ENCODE measurements at places on chromosomes 11 and 22. TPM values are rescaled to one million over a fixed set of nuclear protein-coding genes. Genes with fewer than 3 reads are reported as not detected.

DNA sequence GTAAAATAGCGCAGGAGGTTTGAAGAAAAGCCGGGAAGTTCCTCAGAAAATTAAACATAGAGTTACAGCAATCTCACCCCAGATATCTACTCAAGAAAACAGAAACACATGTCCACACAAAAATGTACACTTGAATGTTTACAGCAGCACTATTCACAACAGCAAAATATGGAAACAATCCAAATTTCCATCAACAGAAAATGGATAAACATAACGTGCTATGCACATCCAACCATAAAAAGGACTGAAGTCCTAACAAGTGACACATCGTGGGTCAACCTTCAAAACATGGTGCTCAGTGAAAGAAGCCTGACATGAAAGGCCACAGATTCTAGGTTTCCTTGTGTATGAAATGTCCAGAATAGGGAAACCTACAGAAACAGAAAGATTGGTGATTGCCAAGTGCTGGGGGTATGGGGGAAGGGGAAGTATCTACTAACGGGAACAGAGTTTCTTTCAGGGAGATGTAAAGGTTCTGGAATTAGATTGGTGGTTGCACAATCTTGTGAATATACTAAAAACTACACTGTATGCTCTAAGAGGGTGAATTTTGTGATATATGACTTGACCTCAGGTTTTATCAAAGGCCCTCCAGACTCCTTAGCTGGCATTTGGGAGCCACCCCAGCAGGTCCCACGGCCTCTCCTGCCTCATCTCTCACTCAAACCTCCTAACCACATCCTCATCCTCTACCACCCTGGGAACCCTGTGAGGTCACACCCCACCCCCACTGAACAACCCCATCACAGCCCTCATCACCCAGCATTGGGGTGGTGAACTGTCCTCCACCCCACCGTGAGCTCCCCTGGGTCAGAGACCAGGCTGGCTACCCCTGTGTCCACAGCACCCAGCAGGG is 69.2 kb upstream of the PRR5 start:
- no peaks in the 10 kb centered on the region for H3K27me3 ChIP-seq
- no peaks in the 10 kb centered on the region for H3K36me3 ChIP-seq
- no peaks in the 10 kb centered on the region for H3K4me1 ChIP-seq
- no peak overlapping the region for H3K4me3 ChIP-seq
- DNase-seq, result no peak
- no peak overlapping the region for H3K27ac ChIP-seq

GRCh38 chr11:76644591-76644990 is 26.0 kb downstream of the LRRC32 start:
- DNase-seq, result no peak
- no peak overlapping the region for H3K4me3 ChIP-seq
- H3K27ac ChIP-seq, result no peak overlapping the region
- peaks cover 14% of the 10 kb centered on the region for H3K4me1 ChIP-seq
- H3K36me3 ChIP-seq, result no peaks in the 10 kb centered on the region

DNA sequence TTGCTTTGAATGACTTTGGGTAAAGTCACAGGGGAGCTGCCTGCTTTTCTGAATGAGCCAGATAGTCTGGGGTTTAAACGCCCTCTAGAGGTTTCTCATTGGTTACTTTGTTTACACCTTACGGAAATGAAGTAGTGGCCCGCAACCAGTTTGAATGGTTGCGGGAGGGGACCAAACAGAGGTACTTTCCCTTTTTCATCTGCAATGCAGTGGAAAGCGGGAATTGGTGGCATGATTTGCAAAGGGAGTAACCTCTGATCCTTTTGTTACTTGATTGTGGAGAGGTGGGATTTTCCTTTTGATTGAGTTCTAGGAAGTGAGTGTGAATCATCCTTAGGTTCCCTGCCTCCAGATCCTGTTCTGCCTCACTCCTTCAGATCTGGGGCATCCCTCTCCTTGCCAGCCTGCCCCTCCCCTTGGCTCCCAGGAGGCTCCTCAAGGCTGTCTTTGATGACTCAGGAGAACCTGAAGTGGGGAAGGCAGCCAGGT is 15.9 kb upstream of the GLYATL1 start:
- no peak overlapping the region for H3K27ac ChIP-seq
- H3K36me3 ChIP-seq, result no peaks in the 10 kb centered on the region
- H3K4me3 ChIP-seq, result no peak overlapping the region
- H3K27me3 ChIP-seq, result peaks cover 23% of the 10 kb centered on the region
- DNase-seq, result no peak

DNA sequence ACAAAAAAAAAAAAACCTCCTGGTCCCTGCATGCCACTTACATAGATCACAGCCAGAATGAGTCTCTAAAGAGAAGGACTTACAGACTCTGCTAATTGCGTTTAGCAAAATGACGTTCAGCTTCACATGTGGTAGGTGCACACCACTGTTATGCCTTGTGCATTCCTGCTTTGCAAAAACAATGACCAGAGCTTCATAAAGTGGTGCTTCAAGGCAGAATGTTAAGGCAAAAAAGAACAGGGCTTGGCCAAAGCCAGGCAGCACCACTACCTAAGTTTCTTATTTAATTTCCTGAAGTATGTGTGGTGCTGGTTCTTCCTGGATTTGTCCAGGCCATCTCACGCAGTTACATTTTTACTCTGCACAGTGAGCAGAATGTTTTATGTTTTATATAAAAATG is 85.2 kb downstream of the GALNT18 start:
- H3K27ac ChIP-seq, result peak overlapping the region; percentile 87
- DNase-seq, result no peak
- no peak overlapping the region for H3K4me3 ChIP-seq
- H3K4me1 ChIP-seq, result peaks cover 72% of the 10 kb centered on the region
- H3K27me3 ChIP-seq, result no peaks in the 10 kb centered on the region
- H3K36me3 ChIP-seq, result no peaks in the 10 kb centered on the region

Gene GAS2L1
- total RNA-seq, result 15.7 TPM

Gene ISX
- total RNA-seq, result not detected

DNA sequence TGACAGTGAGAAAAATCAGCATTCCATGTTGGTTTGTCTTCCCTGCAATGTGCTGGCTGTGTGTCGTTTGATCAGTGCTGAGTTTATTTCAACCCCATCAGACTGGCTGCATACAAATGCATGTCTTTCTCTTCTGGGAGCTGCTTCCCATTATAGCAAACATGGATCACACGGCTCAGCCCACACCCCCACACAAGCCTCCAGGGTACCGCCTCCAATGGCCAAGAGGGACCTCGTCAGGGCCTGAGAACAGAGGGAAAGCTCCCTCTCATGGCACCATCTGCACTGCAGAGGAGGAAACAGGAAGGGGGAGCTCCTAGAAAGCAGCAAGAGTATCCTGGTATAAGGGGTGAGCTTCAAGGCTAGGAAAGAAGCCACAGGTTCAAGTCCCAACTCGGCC is 214.2 kb downstream of the LARGE1 start:
- DNase-seq, result no peak
- H3K4me1 ChIP-seq, result no peaks in the 10 kb centered on the region
- no peak overlapping the region for H3K27ac ChIP-seq

DNA sequence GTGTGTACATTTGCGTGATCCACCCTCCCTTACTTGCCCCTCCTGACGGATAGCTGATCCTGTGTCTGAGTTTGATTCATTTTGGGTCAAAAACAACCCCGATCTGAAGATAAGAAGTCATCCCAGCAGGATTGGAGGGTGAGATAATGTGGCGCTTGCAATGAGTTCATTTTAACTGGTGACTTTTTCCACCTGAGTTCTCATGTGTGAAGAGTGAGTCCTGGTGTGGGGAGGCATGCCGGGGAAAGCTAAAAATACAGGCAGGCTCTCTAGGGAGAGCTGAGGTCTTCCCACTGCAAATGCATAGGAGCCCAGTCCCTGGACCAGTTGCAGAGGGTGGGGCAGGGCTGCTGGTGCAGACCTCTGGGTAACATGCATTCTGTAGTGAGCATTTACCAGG is 35.7 kb upstream of the ELF5 start:
- H3K4me3 ChIP-seq, result no peak overlapping the region
- no peaks in the 10 kb centered on the region for H3K4me1 ChIP-seq
- no peak overlapping the region for H3K27ac ChIP-seq
- H3K36me3 ChIP-seq, result no peaks in the 10 kb centered on the region
- DNase-seq, result no peak

Gene THY1
- 0.61 TPM for total RNA-seq

- H3K4me3 ChIP-seq, result no peak overlapping the region
- H3K36me3 ChIP-seq, result no peaks in the 10 kb centered on the region
- no peak for DNase-seq
Measured at GRCh38 chr22:42277988-42278776, 7.7 kb upstream of the TCF20 start.

DNA sequence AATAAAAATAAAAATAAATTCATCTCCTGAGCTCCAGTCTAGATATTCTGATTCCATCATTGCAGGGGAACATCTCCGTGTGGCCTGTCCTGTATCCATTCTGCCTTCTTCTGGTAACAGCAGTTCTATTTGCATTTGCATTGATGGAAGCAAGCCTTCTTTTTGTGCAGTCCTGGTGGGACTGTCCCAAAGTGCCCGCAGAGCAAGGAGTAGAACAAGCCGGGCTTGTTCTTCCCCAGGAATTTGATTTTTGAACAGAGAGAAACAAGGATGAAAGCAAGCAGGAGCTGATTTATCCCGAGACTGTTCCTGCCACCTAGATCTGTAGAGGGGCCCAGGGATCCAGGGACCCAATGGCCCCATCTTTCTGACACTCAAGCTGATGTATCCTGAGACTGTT is 65.4 kb downstream of the SYN3 start:
- no peak for DNase-seq
- H3K27ac ChIP-seq, result no peak overlapping the region
- H3K4me3 ChIP-seq, result no peak overlapping the region
- no peaks in the 10 kb centered on the region for H3K36me3 ChIP-seq
- peaks cover 20% of the 10 kb centered on the region for H3K4me1 ChIP-seq

GRCh38 chr11:45322111-45322705 is 36.1 kb upstream of the SYT13 start:
- no peak for DNase-seq
- H3K27me3 ChIP-seq, result peaks cover 2% of the 10 kb centered on the region
- H3K36me3 ChIP-seq, result no peaks in the 10 kb centered on the region
- H3K4me3 ChIP-seq, result no peak overlapping the region
